Stimulated activated CD8-positive, alpha-beta memory T cell treated with anti-CD3 and anti-CD28 coated beads, Interleukin-15, amount 100 ng/mL, for 24 hours (primary cell): ENCODE measurements at places on chromosomes 1 and 21.

- no peak for DNase-seq
Observed at GRCh38 chr1:196136396-196136795, 471.8 kb downstream of the KCNT2 start.

DNA sequence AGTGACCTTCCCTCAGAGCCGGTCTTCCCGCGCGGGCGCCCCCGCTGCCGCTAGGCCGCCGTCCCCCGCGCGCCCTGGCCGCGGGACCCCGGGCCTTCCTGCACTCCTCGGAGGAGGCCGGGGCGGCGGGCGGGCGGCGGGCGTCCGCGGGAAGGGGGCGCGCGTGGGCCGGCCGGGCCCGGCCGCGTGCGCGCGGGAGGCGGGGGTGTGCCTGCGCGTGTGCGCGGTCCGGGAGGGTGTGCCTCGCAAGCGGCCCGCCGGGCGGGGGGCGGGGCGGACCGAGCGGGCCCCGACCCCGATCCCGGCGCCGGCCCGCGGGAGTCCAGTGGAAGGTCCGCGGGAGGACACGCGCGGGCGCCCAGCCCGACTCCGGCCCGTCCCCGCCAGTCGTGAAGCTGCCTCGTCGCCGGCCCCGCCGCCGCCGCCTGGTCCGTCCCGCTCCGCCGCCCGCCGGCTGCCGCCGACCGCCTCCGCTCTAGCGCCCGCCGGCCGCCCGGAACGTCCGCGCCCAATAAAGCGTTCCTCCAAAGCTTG lies 438 bp downstream of the MRPS6 start:
- DNase-seq, result peak; percentile 28

DNA sequence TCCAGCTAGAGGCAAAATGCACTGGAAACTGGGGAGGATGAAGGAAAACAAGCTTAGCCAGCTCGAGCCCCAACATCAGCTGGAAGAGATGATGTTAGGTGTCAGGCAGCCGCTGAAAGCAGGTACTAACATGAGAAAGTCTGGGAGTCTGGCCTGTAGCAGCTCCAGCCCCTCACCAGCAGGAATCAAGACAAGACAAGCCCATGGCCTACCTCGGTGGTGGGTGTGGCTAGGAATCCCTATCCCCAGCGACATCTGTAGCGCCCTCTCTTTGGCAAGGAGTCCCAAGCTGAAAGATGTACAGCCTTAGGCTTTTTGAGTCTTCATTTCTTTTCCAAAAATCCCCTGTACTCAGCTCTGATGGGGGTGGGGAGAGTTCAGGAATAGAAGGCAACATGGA lies 2.6 kb downstream of the DLGAP3 start:
- DNase-seq, result no peak

DNA sequence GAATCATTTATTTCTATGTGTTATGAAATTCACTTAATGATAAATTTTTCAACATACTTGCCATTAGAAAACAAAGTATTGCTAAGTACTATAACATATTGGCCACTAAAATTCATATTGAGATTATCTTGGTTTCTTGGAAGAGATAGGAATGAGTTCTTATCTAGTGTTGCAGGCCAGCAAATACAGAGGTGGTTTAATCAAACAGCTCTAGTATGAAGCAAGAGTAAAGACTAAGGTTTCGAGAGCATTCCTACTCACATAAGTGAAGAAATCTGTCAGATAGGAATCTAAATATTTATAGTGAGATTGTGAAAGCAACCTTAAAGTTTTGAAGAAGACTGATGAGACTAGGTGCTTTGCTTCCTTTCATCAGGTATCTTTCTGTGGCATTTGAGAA lies 37.9 kb upstream of the FOXE3 start:
- no peak for DNase-seq

GRCh38 chr21:14120091-14120734 lies 90.5 kb downstream of the LIPI start:
- peak; percentile 6 for DNase-seq

DNA sequence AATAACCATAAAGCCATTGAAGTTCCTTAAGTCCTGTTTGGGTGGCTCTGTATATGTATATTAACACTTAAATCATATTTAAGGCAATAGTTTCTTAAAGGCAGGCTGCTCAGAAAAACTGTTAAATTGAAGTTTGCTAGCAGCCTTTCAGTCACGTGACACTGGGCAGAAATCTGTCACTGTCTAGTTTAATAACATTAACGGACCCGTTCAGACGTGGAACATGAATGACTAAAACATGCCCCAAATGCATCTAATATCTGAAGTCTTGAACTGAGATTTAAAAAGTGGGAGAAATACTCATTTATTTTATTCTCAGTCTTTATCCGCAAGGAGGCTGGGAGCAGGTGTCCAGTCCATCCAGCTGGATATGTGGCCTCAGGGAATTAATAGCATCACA lies 3.3 kb upstream of the SPATA1 start:
- DNase-seq, result no peak

GRCh38 chr1:103514920-103515503 lies 10.5 kb upstream of the RNPC3 start:
- no peak for DNase-seq

GRCh38 chr1:181789395-181789794 lies 272.1 kb downstream of the ZNF648 start:
- DNase-seq, result no peak

DNA sequence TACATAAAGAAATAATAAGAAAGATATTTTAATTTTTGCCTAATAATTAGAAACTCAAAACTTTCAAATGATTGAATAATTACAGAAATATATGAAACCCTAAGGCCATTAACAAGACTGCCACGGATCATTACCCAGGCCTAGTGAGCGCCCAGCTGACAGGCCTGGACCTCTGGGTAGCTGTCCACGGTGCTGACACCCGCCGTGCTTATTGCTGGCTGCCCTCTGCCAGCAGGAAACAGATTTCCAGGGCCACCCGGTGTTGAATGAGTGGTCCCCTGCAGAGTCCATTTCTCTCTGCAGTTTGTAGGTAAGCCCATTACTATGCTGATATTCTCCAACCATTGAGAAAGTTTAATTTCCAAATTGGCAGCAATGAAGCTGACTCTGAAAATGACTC lies 254.4 kb upstream of the GJB5 start:
- no peak for DNase-seq

DNA sequence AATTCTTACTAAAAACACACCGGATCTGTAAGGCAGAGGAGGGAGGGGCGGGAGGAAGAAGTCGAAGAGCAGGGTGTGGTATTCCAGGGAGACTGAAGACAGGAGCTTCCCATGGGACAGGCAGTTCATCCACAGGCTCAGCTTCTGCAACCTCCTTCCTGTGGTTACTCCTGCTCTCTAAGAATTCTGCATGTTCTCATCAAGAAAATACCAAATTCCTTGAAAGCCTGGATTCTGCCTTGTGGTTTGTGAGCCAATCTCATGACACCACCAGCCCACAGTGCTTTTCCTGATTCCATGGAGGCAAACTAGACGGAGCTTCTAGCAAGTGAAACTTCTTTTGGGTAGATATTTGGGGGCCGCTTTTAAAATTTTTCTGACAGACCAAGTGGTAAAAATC lies 1.1 kb upstream of the ST6GALNAC3 start:
- no peak for DNase-seq

DNA sequence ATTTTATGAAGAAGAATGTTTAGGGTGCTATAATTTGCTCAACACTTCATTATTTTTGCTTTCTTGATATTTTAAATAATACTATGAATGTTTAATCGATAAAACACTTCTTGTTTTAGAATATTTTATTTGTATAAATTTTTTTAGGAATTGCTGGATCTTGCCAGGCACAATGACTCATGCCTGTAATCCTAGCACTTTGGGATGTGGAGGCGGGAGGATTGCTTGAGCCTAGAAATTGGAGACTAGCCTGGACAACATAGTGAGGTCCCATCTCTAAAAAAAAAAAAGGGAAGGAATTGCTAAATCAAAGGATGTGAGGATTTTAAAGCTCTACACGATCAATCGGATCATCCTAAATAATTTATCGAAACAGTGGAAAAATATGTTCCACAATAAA lies 17.6 kb downstream of the RNF11 start:
- DNase-seq, result no peak

DNA sequence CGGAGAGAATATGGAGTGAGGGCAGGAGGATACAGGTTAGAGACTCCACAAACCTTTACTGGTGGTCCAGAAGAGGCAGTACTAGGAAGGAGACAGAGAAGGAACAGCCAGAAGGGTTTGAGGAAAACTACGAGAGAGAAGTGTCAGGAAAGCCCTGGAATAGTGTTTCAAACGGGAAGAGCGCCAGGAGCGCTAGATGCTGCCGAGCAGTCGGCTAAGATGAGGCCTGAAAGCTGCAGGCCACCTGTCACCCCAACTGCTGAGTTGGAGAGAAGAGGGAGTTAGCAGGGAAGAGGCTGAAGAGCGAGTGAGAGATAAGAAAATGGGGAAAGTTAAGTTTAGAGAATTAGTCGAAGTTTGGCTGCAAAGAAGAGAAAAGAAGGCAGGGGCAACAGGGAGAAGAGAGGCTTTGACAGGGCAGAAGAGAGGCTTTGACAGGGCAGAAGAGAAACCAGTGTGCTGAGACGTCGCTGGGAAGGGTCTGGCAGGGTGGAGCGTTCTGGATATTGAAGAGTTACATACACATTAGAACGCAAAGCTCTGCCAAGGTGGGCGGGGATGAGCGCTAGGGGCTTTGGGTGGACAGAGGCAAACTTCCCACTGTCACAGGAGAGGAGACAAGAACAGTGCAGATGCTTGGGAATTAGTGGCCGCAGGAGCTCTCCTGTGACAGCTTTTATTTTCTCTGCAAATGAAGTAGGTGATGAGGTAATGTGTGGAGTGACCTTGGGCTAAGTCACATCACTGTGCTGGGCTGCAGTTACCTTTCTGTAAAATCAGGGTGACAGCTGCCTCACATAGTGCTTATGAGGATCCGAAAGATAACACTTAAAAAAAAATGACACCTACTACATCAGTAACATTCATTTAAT lies 31.2 kb downstream of the PCSK9 start:
- no peak for DNase-seq

- DNase-seq, result no peak
Observed at GRCh38 chr1:22077728-22078127, 25.2 kb downstream of the CDC42 start.

- DNase-seq, result no peak
Observed at GRCh38 chr1:38117444-38117887, 70.9 kb upstream of the POU3F1 start.

- no peak for DNase-seq
Observed at GRCh38 chr1:112146201-112146715, 156.8 kb upstream of the KCND3 start.

DNA sequence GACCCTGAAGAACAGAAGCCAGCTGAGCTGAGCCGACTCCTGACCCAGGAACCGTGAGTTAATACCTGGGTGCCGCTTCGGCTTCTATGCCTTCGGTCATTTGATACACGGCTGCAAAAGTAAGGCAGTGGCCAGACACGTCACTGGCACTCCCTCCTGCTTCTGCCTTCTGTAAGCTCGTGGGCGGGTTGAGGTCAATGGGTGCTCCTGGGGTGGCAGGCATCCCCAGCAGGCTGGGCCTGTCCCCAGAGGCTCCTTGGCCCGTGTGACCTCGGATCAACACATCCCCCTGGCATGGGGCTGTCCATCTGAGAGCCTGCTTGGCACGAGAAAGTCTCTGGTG lies 35.7 kb upstream of the COL6A1 start:
- DNase-seq, result no peak

DNA sequence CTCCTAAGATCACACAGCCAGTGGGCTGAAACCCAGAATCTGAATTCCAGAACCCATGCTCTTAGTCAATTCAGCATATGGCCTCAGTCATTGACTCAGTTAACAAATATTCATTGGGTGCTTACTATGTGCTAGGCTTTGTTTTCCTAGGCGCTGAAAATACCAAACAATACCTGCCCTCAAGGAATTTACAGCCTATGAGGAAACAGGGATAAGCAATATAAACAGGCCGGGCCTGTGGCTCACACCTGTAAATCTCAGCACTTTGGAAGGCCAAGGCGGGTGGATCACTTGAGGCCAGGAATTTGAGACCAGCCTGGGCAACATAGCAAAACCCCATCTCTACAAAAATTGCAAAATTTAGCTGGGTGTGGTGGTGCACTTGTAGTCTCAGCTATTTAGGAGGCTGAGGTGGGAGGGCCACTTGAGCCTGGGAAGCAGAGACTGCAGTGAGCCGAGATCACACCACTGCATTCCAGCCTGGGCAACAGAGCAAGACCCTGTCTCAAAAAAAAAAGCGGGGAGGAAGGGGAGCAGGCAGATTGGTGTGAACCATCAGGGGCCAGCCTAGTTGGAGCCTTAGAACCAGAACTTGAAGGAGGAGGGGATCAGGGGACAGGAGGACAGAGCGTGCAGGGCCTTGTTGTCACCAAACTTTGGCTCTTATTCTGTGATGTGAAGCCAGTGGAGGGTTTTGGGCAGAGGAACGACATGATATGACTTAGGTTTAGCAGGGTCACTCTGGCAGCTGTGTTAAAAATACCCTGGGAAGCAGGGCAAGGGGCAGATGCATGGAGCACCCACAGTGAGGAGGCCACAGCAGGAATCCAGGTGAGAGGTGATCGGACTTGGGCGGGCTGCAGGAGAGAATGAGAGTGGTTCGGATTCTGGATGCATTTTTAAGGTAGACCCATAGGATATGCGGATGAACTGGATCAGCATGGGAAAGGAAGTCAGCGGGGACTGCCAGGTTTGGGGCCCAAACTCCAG lies 5.8 kb downstream of the TINAGL1 start:
- DNase-seq, result no peak

- no peak for DNase-seq
Observed at GRCh38 chr1:158043232-158043631, 49.8 kb downstream of the KIRREL1 start.

DNA sequence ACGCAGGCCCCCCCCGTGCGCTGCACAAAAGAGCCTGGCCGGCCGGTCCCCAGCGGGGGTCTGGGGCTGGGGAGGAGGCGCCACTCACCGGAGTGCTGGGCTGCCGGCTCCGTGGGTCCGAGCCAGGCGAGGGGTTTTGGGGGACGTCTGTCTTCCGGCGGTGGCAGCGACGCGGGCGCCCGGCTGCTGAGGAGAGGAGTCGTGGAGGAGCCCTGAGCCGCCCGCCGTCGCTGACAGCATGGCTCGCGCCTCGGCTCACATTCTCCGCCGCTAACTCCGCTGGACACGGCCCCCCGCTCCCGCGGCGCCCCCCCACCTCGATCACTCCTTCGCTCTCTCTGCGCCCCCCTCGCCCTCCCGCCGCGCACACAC lies 649 bp downstream of the AHDC1 start:
- DNase-seq, result no peak

DNA sequence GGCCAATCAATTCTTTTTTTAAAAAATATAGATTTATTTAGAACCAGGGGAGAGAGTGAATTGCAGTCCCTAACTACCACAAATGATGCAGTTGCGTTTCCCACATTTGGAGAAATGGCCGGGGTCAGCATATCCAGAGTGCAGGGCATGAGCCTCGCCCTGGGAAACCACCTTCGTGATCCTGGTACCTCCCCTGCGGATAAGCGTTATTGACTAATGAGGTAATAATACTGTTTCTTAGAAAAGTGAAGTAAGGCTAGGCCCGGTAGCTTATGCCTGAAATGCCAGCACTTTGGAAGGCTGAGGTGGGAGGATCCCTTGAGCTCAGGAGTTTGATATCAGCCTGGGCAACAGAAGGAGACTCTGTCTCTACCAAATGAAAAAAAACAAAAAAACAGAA lies 111.5 kb upstream of the SLC45A1 start:
- no peak for DNase-seq

GRCh38 chr1:202130816-202131522 lies 8.3 kb downstream of the GPR37L1 start:
- no peak for DNase-seq
